ENCODE measurements at places on chromosomes 16 and 17.

DNA sequence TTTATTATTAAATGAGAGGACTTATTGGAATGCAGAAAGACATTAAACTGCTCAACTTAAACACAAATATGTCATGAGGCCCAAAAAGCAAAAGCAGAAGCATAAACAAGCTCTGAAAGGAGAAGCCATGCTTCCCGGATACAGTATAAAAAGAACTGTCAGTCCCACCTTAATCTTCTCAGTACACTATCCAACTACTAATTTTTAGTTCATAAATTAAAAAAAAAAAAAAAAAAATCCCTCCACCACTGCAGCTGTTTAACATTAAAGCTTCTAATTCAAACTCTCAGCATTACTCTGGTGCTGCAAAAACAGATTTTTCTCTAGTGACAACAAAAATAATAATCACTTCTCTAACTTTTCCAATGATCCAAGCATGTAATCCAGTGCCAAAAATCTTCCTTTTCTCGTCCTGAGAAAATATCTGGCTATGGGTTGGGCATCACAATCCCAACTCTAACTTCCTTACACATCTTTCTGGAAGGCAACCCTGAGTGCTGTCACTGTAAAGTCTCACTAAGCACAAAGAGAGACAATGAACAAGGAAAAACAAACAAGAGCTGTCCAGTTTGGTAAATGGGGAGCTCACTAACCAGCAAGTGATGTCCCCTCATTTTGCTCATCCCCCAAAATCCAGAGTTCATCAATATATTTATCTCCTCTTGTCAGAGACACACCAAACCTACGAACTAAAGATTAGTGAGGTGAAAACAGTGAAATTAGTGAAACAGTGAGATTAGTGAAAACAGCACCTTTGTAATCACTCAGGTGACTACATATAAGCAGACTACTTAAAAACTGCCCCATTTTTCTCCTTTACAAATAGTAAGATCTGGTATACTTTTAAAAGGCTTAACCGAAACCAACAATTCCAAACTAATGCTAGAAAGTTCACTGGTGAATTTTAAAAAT, 5.5 kb downstream of the USP32 start:
- no peak for DNase-seq

DNA sequence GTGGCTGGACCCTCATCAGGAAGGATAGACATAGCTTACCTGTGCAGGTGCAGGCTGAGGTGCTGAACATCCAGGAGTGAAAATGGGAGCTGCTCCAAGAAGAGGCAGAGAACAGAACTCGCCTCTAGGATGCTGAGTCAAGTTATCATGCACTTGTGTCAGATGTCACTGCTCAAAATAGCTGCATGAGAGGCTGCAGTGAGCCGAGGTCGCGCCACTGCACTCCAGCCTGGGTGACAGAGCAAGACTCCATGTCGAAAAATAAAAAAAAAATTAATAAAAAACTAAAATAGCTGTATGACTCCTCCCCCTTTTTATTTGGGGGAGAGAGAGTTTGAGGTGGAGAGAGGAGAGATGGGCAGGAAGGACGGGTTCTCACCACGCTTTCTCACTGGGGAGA, 148.8 kb downstream of the FOXL1 start:
- no peak for DNase-seq

GRCh38 chr16:23020084-23020483, 129.2 kb downstream of the USP31 start:
- DNase-seq = no peak

DNA sequence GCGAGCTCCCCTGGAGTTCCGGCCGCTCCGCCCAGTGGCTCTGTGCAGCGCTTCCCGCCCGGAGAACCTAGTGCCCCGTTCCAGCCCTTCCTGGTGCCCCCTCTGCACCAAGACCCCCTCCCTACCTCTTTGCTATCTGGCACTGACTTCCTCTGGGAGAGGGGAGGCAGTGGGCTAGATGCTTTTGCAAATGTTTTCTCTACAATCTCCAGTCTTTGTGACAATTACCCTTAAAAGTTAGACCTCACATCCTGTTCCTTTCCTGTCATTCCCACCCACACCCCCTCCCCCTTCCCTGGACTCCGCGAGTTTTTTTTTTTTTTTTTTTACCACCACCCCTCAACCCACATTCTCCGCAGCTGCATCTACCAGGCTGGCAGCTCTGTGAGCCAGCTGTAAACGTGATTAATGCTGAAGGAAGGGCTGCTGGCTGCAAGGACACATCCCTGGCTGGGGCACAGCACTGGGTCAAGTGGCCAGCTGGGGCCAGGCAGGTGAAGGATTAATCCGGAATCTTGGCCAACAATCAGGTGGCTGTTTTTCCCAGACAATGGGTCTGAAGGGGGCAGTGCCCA, 101.5 kb downstream of the MGAT5B start:
- no peak for DNase-seq

DNA sequence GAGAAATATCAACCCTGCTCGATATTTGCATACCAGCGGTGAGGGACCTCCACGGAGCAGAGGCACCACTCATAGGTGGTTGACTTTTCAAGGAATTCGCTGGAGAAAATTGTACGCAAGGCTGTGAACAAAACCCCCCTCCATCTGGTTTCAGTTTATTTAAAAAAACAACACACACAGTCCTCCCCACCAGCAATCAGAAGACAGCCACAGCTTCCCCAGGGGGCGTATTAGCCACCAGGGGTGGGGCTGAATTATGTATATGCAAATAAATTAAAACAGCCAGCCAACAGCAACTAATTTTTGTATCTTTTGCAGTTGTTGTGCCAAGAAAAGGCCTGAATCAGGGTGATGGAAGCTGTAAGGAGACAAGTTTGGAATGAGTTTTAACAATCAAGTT, 5.9 kb upstream of the HSD11B2 start:
- no peak for DNase-seq

DNA sequence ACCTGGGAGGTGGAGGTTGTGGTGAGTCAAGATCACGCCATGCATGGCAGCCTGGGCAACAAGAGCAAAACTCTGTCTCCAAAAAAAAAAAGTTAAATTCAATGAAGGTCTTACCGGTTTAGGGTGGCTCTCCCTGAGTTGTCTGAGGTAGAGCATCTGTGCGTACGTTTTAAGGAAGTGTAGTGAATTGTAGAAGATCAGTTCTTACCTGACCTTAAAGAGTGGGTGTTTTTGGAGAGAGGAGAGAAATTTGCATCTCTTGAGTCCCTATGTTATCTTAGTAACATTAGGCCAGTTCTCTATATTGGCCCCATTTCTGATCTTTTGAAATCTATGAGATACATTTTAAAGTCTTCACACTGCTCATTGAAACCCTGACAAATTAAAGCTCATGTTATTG, 56.2 kb downstream of the ELAC2 start:
- no peak for DNase-seq

DNA sequence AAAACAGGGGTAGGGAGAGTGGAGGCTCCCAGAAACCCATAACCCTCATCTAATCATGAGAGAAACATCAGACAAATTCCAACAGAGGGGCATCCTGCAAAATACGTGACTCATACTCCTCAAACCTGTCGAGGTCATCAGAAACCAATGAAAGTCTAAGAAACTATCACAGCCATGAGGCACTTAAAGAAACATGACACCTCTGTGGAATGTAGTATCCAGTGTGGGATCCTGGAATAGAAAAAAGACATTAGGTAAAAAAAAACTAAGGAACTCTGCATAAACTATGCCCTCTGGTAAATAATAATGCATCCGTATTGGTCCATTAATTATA, 16.4 kb downstream of the CDH5 start:
- DNase-seq = no peak

DNA sequence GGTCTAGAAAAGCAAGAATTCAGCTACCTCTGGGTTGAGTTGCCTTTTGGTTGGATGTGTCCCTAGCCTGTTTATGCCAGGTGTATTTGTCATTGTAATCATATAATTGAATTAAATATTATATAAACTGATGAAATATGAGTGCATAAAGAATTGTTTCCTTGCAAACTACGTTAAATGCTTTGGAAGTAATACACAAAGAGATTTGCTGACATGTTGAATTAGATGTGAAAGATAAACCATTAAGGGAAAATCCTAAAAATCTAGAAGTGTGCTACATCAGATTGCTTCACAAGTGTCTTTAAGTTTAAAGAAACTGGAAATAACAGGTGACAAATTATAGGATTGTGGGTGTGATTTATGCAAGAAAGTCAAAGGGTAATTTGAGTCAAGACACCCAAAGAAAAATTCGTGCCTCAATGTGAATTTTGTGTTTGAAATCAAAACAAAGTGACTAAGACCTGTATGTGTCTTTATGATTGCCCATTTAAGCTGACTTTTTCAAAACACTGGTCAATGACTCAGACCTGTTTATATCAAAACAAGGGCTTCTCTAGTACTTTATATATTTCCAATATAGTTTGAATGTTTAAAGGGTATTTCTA, 5.1 kb upstream of the PYY start:
- DNase-seq = no peak

DNA sequence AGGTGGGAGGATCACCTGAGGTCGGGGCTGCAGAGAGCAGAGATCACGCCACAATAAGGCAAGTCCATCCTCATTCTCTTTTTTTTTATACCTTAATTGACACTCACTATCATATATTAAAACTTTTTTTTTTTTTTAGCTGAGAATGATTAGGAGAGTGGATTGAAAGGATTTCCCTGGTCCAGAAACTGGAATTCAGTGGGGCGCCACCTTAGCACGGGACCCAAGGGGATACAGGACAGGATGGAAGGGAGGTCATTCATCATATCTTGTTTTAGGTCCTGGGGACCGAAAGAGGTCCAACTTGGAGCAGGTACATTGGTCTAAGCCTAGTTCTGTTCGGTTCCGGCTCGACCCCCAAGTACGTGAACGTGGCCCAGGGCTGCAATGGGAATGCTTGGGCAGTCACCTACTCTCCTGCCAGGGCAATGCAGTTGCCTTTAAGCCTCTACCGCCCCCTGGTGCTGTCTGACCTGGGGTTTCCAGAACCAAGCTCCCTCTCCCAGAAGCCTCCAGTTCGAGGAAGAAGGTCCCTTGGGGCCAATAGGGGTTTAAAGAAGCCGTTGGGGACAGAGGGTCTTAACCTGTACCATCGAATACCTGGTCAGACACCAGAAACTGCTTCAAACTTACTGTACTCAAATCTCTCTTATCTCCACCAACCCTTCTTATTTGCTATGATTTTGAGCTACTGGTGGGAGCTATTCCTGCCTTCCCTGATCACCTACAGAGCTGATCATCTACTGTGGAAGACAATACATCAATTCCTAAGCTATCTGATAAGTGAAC, 19.9 kb upstream of the GPATCH8 start:
- peak; percentile 69 for DNase-seq

GRCh38 chr17:798246-798645, 16.1 kb downstream of the MRM3 start:
- no peak for DNase-seq

DNA sequence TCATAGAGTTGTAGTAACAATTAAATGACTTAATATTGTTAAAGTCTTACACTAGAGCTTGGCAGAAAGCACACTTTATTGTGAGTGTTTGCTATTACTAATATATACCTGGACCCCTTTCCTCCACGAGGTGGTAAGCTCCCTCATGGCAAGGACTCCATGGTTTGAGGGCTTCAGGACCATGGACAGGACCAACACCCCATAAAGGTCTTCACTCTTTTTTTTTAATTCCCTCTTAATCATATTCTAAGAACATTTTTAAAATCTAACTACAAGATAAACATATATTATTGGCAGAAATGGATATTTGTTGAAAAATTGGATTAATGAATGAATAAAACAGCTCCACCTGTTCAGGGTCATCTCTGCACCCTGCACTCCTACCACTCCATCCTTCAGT, 154.5 kb downstream of the CBLN1 start:
- DNase-seq = no peak

GRCh38 chr17:49180303-49180702, 30.1 kb downstream of the GNGT2 start:
- peak; percentile 82 for DNase-seq

DNA sequence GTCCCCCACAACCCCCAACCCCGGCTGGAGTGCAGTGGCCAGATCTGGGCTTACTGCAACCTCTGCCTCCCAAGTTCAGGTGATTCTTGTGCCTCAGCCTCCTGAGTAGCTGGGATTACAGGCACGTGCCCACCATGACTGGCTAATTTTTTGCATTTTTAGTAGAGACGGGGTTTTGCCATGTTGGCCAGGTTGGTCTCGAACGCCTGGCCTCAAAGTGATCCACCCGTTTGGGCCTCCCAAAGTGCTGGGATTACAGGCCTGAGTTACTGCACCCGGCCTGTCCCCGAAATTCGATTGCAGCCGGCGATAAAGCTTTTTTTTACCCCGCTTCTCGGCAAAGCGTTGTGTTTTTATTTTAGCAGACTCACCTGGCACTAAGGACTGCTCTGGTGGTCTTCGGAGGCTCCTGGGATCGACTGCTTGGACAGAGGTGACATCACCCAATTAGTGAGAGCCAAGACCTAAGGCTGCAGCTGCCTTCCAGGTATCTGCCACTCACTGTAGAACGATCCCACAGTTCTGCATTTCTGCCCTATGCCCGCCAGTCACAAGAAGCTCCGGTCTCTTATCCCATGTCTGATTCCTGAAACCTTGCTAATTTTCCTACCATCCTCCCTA, 82.2 kb upstream of the ARL4D start:
- peak; percentile 45 for DNase-seq

GRCh38 chr16:17801068-17801467, 330.3 kb upstream of the XYLT1 start:
- DNase-seq = no peak

- DNase-seq = no peak
Measured at GRCh38 chr16:48353565-48354163, 31.5 kb downstream of the SIAH1 start.

DNA sequence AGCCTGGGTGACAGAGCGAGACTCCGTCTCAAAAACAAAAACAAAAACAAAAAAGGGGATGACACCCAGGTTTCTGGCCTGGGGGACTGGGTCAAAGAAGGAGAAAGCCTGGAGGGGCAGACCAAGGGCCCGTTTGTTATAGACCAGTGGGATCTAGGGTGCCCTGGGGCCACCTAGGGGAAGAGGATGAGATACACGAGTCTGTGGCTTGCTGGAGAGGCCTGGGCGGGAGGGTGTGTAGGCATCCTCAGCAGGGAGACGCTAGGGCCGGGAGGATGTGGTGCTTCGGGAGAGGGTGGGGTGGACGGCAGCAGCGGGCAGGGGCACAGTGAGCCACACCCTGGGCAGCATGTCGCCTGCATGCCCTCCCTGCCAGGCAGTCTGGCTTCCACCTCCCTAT, 17.1 kb upstream of the CRK start:
- no peak for DNase-seq

DNA sequence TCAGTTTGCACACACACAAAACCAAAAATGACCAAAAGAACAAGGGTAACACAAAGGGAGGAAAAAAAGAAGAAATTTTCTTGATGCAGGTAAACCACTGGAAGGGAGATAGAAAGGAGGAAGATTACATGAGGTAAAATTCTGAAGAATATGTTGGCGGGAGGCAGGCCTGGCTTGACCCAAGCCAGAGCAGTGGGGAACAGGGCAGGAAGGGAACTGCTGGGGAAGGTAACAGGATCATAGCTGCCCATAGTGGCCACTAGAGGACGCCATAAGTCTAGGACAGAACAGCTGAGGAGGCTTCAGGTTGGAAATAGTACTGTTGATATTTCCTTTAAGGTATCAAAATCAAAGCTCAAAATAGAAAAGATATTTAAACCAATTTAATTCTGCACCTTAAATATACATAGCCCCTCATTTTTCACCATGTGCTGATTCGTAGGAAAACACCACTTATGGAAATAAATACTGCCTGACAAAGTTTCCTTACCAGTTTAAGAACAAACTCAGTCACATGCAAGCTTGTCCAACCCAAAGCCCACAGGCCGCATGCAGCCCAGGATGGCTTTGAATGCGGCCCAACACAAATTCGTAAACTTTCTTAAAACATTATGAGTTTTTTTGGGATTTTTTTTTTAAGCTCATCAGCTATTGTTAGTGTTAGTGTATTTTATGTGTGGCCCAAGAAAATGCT, 15.5 kb downstream of the VPS35 start:
- no peak for DNase-seq

- no peak for DNase-seq
Measured at GRCh38 chr17:19361944-19362276, 613 bp downstream of the B9D1 start.

All from pancreas (tissue), 10 donors.